H9 (cell line): ENCODE measurements at places on chromosomes 5 and 9.

GRCh38 chr9:14080959-14081542 lies 232.9 kb downstream of the NFIB start:
- DNase-seq = no peak

- no peak for DNase-seq
Measured at GRCh38 chr5:128472036-128472435, 66.0 kb downstream of the FBN2 start.

- DNase-seq = no peak
Measured at GRCh38 chr9:95505072-95505716, 11.6 kb downstream of the PTCH1 start.

DNA sequence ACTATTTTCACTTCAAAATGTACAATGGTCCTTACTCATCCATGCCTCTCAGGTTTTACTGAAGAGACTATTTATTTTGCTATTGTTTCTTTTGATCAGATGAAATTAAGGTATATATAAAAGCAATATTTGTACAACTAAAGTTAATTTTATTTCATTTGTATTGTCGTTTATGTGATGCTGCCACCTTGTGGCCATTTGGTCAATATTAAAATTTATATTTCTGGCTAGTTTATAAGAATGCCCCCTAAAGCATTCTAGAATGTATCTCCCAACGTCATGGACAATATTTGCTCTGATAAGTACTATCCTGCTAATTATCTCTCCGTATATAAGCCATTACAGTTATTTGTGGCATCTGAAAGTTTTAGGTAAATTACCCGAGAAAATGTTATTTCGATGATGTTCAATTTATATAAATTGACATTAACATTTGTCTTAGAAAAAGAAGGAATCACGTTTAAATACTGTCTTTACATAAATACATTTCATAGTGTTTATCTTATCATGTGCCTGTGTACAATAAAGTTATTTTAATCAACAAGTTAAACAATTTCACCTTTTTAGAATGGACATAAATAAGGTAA lies 680.0 kb downstream of the TAF11L14 start:
- DNase-seq = no peak

GRCh38 chr9:123871781-123872180 lies 58.1 kb downstream of the DENND1A start:
- no peak for DNase-seq

GRCh38 chr9:130634801-130635200 lies 29.6 kb upstream of the PRDM12 start:
- DNase-seq = no peak

DNA sequence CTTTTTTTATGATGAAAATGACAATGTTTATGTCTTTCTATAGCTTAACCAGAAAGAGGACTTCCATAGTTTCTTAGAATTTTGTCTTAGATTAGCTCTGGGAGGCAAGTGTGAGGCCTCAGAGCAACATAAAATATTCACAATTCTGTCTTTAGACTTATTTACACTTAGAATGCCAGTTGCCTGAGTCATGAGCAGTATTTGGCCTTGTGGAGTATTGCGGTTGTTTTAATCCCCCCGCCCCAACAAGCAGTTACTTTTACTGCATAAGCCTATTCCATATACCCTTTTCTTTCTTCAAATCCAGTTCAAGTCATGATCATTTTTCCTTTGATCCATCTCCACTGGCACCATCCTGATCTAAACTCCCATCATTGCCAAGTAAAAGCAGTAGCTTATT lies 198.0 kb upstream of the EGFLAM start:
- DNase-seq = no peak

DNA sequence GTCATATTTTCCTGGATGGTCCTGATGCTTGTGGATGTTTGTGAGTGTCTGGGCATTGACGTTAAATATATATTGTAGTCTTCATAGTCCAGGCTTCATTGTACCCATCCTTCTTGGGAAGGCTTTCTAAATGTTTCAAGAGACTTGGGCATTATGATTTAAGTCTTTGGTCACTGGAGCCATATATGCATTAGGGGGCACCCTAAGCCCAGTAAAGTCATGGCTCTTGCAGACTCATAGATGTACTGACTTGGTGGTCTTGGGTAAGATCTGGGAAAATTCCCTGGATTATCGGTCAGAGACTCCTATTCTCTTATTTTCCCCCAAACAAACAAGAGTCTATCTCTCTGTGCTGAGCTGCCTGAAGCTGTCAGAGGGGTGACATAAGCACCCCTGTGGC lies 271.1 kb downstream of the TRIM36 start:
- DNase-seq = no peak

GRCh38 chr5:87313216-87313615 lies 45.5 kb downstream of the RASA1 start:
- DNase-seq = no peak

DNA sequence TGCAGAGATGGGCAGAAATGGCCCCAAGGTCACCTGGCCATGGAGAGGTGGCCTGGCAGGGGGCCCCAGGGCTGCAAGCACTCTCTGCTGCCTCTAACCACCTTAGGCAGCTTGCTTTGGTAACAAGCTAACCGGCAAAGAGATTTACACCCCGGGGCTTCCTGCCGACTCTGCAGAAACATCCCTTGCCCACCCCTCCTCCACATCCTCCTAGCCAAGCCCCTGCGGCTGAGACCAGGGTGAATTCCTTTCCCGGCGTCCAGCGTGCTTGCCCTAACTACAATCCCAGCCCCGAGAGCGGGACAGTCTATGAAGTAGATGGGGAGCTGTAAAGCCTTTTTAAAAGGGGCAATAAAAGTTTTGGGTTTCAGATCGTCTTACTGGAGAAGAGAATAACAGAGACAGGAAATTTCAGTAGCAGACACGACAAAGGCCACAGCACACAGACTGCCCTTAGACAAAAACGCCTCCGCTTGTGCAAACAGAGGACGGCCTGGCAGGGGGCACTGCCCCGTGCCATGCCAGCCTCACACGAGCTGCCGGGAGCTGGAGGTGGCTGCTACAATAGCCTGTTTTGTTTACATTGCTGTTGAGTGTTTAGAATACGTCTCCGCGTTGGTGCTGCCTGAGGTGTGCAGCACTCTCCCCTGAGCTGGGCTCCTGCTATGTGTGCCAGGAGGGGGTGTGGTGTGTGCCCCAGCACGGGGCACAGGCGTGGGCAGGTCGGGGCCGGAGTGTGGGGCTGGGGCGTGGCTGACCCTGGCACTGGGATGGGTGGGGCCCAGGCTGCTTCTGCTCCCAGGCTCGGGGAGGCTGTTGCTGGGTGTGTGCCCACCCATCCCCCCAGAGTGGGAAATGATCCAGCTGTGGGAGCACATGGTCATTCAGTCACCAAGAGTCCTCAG lies 15.3 kb downstream of the MYMK start:
- DNase-seq = peak; percentile 79

DNA sequence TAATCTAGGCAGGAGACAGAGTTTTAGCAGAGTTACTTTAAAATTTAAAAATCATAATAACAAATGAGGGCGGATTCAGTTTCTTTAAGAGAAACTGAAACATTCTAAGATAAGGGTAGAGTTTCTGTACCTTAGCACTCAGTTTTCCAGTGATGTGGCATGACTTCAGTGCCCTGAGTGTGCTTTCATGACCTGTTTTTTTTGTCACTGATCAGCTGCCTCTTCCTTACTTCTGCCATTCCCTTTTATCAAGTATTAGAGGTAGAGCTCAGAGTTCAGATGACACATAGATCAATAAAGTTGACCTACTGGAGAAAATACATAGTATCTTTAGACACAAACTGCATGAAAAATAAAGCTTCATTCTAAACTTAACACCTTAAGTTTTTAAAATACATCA lies 82.3 kb downstream of the ERMP1 start:
- no peak for DNase-seq

- no peak for DNase-seq
Measured at GRCh38 chr9:76395381-76395780, 1.2 kb upstream of the RFK start.
